Smooth muscle cell of trachea (primary cell): ENCODE measurements at places on chromosomes 1 and 21. TPM values are rescaled to one million over a fixed set of nuclear protein-coding genes. Genes with fewer than 3 reads are reported as not detected.

Gene FCRL5
- total RNA-seq: not detected in 2 replicates

Gene SIKE1
- total RNA-seq: 62.8 and 65.2 TPM in 2 replicates

Gene HAO2
- total RNA-seq: not detected in 2 replicates

Gene APCS
- total RNA-seq: not detected in 2 replicates

Gene ASTN1
- total RNA-seq: under 0.01 and 0.17 TPM in 2 replicates

Gene GJA5
- total RNA-seq: 2.0 TPM in 1 of 2 replicates, not detected in the other

Gene SPRR2B
- total RNA-seq: not detected in 2 replicates

Gene IL10
- not detected in 2 replicates for total RNA-seq

Gene NCAM2
- 9.3 and 14.8 TPM in 2 replicates for total RNA-seq

Gene CLCA4
- total RNA-seq: not detected in 2 replicates

Gene B3GALT5
- 0.15 and 0.17 TPM in 2 replicates for total RNA-seq

Gene CSTB
- 7.7 and 14.6 TPM in 2 replicates for total RNA-seq

Gene C4BPA
- not detected in 2 replicates for total RNA-seq

Gene NBPF12
- 7.0 and 7.4 TPM in 2 replicates for total RNA-seq

Gene LIPI
- not detected in 2 replicates for total RNA-seq

Gene GPR25
- not detected in 2 replicates for total RNA-seq

Gene TCHH
- under 0.01 TPM in 1 of 2 replicates, not detected in the other for total RNA-seq

Gene PTGER3
- 3.9 and 27.5 TPM in 2 replicates for total RNA-seq

Gene ZDHHC18
- total RNA-seq: 5.1 and 11.2 TPM in 2 replicates

Gene BEST4
- 0.33 TPM in 1 of 2 replicates, not detected in the other for total RNA-seq

Gene TMPRSS3
- total RNA-seq: not detected in 2 replicates

Gene TAF1A
- 13.8 and 13.9 TPM in 2 replicates for total RNA-seq

Gene ATAD3B
- total RNA-seq: 15.0 and 15.1 TPM in 2 replicates

Gene CDC7
- 2.2 and 7.3 TPM in 2 replicates for total RNA-seq

Gene OR2L3
- not detected in 2 replicates for total RNA-seq

Gene RNU1-1
- total RNA-seq: under 0.01 TPM in 2 replicates

Gene KANK4
- 0.15 TPM in 1 of 2 replicates, not detected in the other for total RNA-seq

Gene LHX8
- under 0.01 TPM in 1 of 2 replicates, not detected in the other for total RNA-seq

Gene OR10J1
- total RNA-seq: not detected in 2 replicates

Gene KCNE1
- under 0.01 and 0.29 TPM in 2 replicates for total RNA-seq

Gene GJA8
- not detected in 2 replicates for total RNA-seq

Gene KDM1A
- total RNA-seq: 99.7 and 113 TPM in 2 replicates

Gene BROX
- 52.9 and 55.7 TPM in 2 replicates for total RNA-seq

Gene SUSD4
- total RNA-seq: not detected in 2 replicates

Gene ATAD3C
- total RNA-seq: under 0.01 TPM in 1 of 2 replicates, not detected in the other

Gene GJB5
- 0.15 TPM in 1 of 2 replicates, not detected in the other for total RNA-seq

Gene AGMAT
- 0.99 and 1.6 TPM in 2 replicates for total RNA-seq

Gene OR2T35
- not detected in 2 replicates for total RNA-seq

Gene RHBDL2
- total RNA-seq: 0.73 and 0.83 TPM in 2 replicates

Gene ZNF695
- total RNA-seq: 1.7 and 2.0 TPM in 2 replicates

Gene TSACC
- total RNA-seq: 0.33 TPM in 1 of 2 replicates, not detected in the other

Gene OVAAL
- total RNA-seq: not detected in 2 replicates

Gene GUCA2A
- not detected in 2 replicates for total RNA-seq

Gene CDC20
- total RNA-seq: 7.9 and 86.5 TPM in 2 replicates
